Activated B cell treated with CpG ODN at 0.5 μM for 24 hours (primary cell): ENCODE measurements at places on chromosomes 13 and 19. TPM values are rescaled to one million over a fixed set of nuclear protein-coding genes. Genes with fewer than 3 reads are reported as not detected.

GRCh38 chr19:47110521-47111005 is 3.0 kb downstream of the ZC3H4 start:
- H3K4me1 ChIP-seq, result peaks cover 61% of the 10 kb centered on the region
- no peak for DNase-seq
- peaks cover 44% of the 10 kb centered on the region for H3K36me3 ChIP-seq
- H3K27ac ChIP-seq, result peak overlapping the region; percentile 100

- no peak for DNase-seq
- no peak overlapping the region for H3K4me3 ChIP-seq
- H3K36me3 ChIP-seq, result no peaks in the 10 kb centered on the region
- no peak overlapping the region for H3K27ac ChIP-seq
- no peaks in the 10 kb centered on the region for H3K27me3 ChIP-seq
These were observed 262.8 kb upstream of the RFC3 start for GRCh38 chr13:33554919-33555791.

GRCh38 chr13:112750570-112750969 is 60.7 kb downstream of the ATP11A start:
- H3K4me3 ChIP-seq, result no peak overlapping the region
- H3K36me3 ChIP-seq, result no peaks in the 10 kb centered on the region
- H3K27me3 ChIP-seq, result no peaks in the 10 kb centered on the region
- H3K4me1 ChIP-seq, result peaks cover 3% of the 10 kb centered on the region

Gene AP2S1
- total RNA-seq, result 74.7 and 81.3 TPM in 2 replicates

GRCh38 chr13:40961826-40962225 is 57.3 kb downstream of the ELF1 start:
- peak overlapping the region; percentile 83 for H3K27ac ChIP-seq
- H3K36me3 ChIP-seq, result peaks cover 53% of the 10 kb centered on the region
- peak overlapping the region; percentile 73 for H3K4me3 ChIP-seq
- no peak for DNase-seq

Gene GPR108
- total RNA-seq, result 53.5 and 55.6 TPM in 2 replicates

Gene ZNF534
- 0.16 TPM in 1 of 2 replicates, not detected in the other for total RNA-seq

GRCh38 chr19:7242601-7243258 is 51.5 kb downstream of the INSR start:
- DNase-seq, result no peak
- H3K27ac ChIP-seq, result peak overlapping the region; percentile 66
- peak overlapping the region; percentile 13 for H3K4me3 ChIP-seq
- no peaks in the 10 kb centered on the region for H3K27me3 ChIP-seq
- peaks cover 16% of the 10 kb centered on the region for H3K4me1 ChIP-seq
- H3K36me3 ChIP-seq, result no peaks in the 10 kb centered on the region

DNA sequence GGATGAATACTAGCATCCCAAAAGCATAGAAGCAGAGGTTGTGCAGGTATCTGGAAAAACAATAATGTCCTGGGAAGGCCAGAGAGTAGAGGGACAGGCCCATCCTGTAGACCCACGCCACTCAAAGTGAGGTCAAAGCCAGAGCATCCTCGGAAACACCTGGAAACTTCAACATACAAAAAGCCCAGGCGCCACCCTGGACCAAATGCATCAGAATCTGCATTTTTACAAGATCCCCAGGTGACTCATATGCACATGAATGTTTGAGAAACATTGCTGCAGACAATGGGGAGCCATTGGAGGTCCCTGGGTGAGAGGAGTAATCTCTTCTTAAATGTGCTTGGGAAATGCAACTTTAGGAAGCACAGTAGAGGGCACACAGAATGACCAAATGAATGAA is 684.1 kb downstream of the DIAPH3 start:
- no peaks in the 10 kb centered on the region for H3K4me1 ChIP-seq
- H3K36me3 ChIP-seq, result no peaks in the 10 kb centered on the region
- no peak for DNase-seq
- no peak overlapping the region for H3K27ac ChIP-seq

- no peak for DNase-seq
- peaks cover 18% of the 10 kb centered on the region for H3K4me1 ChIP-seq
- no peak overlapping the region for H3K27ac ChIP-seq
- H3K4me3 ChIP-seq, result no peak overlapping the region
- no peaks in the 10 kb centered on the region for H3K27me3 ChIP-seq
- H3K36me3 ChIP-seq, result peaks cover 33% of the 10 kb centered on the region
These were observed 33.1 kb downstream of the BICRA start for GRCh38 chr19:47641891-47642485.

DNA sequence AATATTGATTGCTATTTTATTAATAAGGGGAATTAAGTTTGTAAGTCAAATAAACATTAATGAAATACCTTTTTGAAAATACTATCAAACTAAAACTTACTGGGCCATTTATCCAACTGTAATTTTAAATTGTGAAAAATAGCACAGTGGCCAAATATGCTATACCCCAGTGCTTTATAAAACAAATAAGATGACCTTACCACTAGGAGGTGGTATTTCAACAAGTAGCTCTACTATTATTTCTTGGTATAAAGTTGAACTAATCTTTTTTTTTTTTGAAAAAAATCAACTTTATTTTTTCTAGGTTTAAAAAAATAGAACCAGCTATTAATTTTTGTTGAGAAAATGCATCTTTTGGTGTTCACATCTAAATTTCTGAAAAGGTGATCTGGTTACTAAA is 14.7 kb downstream of the LACC1 start:
- no peak for DNase-seq
- no peaks in the 10 kb centered on the region for H3K4me1 ChIP-seq
- H3K27ac ChIP-seq, result no peak overlapping the region

- no peaks in the 10 kb centered on the region for H3K27me3 ChIP-seq
- no peak overlapping the region for H3K4me3 ChIP-seq
- peaks cover 44% of the 10 kb centered on the region for H3K36me3 ChIP-seq
These were observed 47.7 kb downstream of the FNDC3A start for GRCh38 chr13:49023431-49023830.

- H3K4me1 ChIP-seq, result peaks cover 15% of the 10 kb centered on the region
- H3K27me3 ChIP-seq, result no peaks in the 10 kb centered on the region
- no peak for DNase-seq
- H3K27ac ChIP-seq, result no peak overlapping the region
- H3K36me3 ChIP-seq, result no peaks in the 10 kb centered on the region
These were observed 42.4 kb downstream of the ADGRE3 start for GRCh38 chr19:14632286-14632685.

DNA sequence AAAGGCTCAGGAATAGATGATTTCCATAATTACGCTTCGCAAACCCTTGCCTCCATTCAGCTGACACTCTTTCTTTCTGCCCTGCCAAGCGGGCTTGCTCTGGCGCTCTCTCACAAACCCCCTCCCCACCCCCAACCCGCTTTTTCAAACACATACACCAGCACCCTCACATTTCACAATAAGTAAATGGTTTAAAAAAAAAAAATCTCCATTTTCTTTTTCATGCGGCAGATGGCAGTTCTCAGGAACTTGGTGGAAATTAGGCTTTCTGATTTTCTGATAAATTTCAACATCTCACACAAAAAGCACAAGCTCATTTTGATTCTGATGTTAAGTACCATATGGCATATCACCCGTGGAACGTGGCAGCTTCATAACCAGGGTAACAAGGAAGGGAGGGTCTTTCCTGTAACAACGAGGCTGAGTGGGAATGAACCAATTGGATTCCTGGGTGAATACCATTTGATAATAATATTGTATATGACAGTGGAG is 43.8 kb downstream of the C13orf42 start:
- H3K4me1 ChIP-seq, result peaks cover 7% of the 10 kb centered on the region
- no peak overlapping the region for H3K27ac ChIP-seq
- DNase-seq, result no peak
- no peak overlapping the region for H3K4me3 ChIP-seq
- H3K27me3 ChIP-seq, result peaks cover 32% of the 10 kb centered on the region

- no peaks in the 10 kb centered on the region for H3K4me1 ChIP-seq
- no peak for DNase-seq
- no peak overlapping the region for H3K27ac ChIP-seq
- no peaks in the 10 kb centered on the region for H3K27me3 ChIP-seq
- H3K4me3 ChIP-seq, result no peak overlapping the region
- no peaks in the 10 kb centered on the region for H3K36me3 ChIP-seq
These were observed 506.7 kb upstream of the PCDH9 start for GRCh38 chr13:67736646-67737420.

DNA sequence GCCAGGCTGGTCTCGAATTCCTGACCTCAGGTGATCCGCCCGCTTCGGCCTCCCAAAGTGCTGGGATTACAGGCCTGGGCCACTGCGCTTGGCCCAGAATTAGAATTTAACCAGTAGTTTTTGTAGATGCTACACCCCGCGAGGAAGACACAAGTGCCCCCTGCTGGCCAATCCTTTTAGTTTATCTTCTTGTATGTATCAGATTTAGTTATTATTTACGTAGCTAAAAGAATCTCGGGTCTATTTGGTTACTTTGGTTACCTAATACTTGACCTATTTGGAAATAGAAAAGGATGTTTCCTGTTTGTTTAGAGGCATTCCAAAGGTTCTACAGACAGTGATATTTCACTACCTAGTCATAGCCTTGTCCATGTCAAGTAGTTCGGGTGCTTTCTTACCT is 22.0 kb downstream of the MUC16 start:
- H3K4me3 ChIP-seq, result no peak overlapping the region
- H3K4me1 ChIP-seq, result no peaks in the 10 kb centered on the region
- H3K27ac ChIP-seq, result no peak overlapping the region
- no peaks in the 10 kb centered on the region for H3K36me3 ChIP-seq
- no peak for DNase-seq
- no peaks in the 10 kb centered on the region for H3K27me3 ChIP-seq

DNA sequence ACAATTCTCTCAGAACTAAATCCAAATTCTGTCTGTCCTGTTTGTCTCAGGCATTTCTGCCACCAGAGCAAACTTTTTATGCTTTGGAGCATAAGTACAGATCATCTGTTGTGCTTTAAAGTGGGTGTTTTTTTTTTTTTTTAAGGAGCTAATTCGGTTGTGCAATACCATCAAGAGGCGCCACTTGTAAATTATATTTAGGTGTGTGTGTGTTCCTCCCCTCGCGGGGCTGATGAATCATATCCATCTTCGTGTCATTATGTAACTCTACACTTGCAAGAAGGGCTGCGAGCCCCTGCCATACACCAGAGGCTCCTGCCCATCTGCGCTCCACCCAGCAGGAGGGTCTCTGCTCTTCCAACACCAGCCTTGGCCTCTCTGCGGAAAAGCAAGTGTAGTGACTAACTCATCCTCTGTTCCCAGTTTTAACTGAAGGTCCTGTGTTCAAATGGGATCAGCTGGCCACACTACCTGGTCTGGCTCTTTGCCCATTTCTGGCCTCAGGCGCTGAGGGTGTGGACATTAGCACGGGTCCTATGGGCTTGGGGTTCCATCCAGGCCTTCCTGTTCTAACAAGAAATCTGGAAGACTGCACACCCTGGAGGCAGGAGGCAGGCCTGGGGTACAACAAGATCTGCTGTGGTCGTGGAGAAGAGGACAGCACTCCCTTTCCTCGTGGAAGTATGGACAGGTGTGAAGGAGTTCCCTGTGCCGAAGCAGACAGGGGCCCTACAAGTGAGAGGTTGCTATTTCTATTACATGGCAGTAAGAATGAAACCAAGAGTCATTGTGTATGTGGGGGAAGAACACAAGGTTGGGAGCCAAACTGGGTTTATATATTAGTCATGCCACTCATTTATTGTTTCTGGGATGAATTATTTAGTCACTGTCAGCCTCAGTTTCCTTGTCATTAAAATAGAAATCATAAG is 96.1 kb upstream of the MBNL2 start:
- H3K27me3 ChIP-seq, result peaks cover 21% of the 10 kb centered on the region
- no peak for DNase-seq
- H3K4me1 ChIP-seq, result no peaks in the 10 kb centered on the region
- no peaks in the 10 kb centered on the region for H3K36me3 ChIP-seq
- H3K4me3 ChIP-seq, result no peak overlapping the region

GRCh38 chr19:1261538-1261797 is 7.7 kb upstream of the CIRBP start:
- peaks cover 12% of the 10 kb centered on the region for H3K36me3 ChIP-seq
- DNase-seq, result peak; percentile 52
- H3K4me1 ChIP-seq, result peaks cover 79% of the 10 kb centered on the region
- H3K27ac ChIP-seq, result peak overlapping the region; percentile 97

GRCh38 chr13:73230716-73231115 is 171.9 kb downstream of the KLF5 start:
- H3K36me3 ChIP-seq, result no peaks in the 10 kb centered on the region
- H3K27me3 ChIP-seq, result no peaks in the 10 kb centered on the region
- no peak for DNase-seq

DNA sequence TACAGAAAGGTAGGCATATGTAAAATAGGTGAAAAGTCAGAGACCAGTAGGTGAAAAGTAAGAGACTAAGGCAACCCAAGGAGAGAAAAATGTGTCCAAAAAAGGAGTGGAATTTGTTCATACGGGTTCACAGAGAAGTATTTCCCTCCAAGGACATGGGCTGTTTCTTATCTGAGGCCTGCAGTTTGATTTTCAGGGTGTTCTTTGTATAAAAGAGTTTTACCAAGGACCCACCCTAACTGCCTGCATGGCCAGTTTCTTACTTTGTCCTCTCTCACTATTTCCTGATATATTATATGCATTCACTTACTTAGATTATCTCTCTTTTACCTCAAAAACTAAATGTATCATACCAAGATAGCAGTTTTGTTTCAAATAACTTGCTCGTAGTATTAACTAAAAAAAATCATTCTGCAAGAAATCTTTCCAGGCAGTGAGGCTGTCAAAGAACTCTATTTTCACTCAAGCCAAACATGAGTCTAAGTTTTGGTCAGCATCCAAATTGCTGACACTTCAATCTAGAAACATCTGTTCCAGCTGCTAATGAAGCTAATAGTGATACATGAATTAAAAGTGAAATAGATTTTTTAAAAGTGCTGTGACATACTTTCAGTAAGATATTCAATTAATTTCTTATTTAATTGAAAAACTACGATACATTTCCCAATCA is 141.4 kb upstream of the SGCG start:
- no peak overlapping the region for H3K27ac ChIP-seq
- H3K27me3 ChIP-seq, result no peaks in the 10 kb centered on the region
- no peak overlapping the region for H3K4me3 ChIP-seq
- DNase-seq, result no peak
- no peaks in the 10 kb centered on the region for H3K36me3 ChIP-seq

DNA sequence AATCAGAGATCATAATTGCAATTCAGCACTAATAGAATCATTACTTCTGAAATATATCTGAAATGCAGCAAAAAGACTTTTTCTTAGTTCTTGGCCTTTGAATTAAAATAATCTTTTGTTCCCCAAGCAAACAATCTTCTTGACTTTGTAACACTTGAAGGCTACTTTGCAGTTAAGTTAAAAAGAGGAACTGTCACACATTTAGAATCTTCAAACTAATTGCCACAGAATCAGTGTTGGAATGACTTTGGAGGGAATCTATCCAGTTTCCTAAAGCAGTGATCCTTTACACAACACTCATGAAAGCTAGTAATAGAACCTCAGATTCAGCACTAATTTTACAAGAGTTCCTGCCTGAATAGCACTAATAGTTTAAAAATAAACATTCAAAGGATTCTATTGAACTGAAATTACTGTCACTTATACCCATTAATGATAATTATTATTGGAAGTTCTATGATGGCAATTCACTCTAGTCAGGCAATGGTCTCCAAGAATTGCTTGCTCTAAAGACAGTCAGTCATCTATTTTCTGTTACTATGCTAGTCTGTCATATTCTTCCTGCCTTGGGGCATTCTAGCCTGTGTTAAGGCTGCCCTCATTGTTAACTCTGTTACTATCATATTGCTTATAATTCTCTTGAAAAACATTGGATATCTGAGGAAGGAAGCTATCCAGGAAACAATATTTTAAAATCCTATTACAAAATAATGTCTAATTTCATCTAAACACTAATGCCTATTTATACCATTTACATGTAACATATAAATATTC is 362.4 kb downstream of the DIAPH3 start:
- no peaks in the 10 kb centered on the region for H3K27me3 ChIP-seq
- DNase-seq, result no peak
- no peaks in the 10 kb centered on the region for H3K4me1 ChIP-seq
